Activated CD4-positive, alpha-beta T cell treated with anti-CD3 and anti-CD28 coated beads for 36 hours (primary cell): ENCODE measurements at places on chromosomes 5 and 9. TPM values are rescaled to one million over a fixed set of nuclear protein-coding genes. Genes with fewer than 3 reads are reported as not detected.

The PCDHA6 gene
- not detected for total RNA-seq

The MARCOL gene
- not detected for total RNA-seq

The RGP1 gene
- 14.0 TPM for total RNA-seq

The DMRT2 gene
- total RNA-seq, result not detected

The TBC1D2 gene
- total RNA-seq, result 2.8 TPM

The TERT gene
- 8.5 TPM for total RNA-seq

The OSMR gene
- 0.25 TPM for total RNA-seq

The TLX3 gene
- not detected for total RNA-seq

The IFNK gene
- not detected for total RNA-seq

The COL5A1 gene
- total RNA-seq, result 0.16 TPM

The PHYHD1 gene
- 0.44 TPM for total RNA-seq

The CNTFR gene
- not detected for total RNA-seq

The PCDH12 gene
- 0.80 TPM for total RNA-seq

DNA sequence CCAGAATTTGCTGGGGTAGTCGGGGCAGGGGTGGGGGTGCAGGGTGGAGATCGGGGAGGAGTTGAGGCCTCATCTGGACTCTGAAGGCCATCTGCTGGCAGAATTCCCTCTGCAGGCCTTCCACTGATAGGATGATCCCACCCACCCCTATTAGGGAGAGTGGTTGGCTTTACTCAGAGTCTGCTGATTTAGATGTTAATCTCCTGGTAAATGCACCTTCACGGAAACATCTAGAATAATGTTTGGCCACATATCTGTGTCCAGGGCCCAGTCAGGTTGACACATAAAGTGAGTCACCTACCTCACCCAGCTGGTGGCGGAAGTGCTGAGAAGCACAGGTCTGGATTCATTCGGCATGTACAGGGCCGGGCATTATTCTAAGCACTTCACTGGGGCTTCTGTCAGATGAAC is 50.0 kb downstream of the DAPK1 start:
- no peaks in the 10 kb centered on the region for H3K36me3 ChIP-seq
- no peak for DNase-seq
- H3K4me3 ChIP-seq, result no peak overlapping the region
- H3K27me3 ChIP-seq, result peaks cover 6% of the 10 kb centered on the region
- H3K27ac ChIP-seq, result no peak overlapping the region

- no peaks in the 10 kb centered on the region for H3K36me3 ChIP-seq
- no peak overlapping the region for H3K4me3 ChIP-seq
- H3K27ac ChIP-seq, result no peak overlapping the region
- peaks cover 2% of the 10 kb centered on the region for H3K4me1 ChIP-seq
Measured at GRCh38 chr5:156473269-156473908, 146.4 kb downstream of the SGCD start.

GRCh38 chr5:98401656-98402055 is 371.8 kb upstream of the RGMB start:
- DNase-seq, result no peak
- no peaks in the 10 kb centered on the region for H3K36me3 ChIP-seq
- no peak overlapping the region for H3K4me3 ChIP-seq
- no peaks in the 10 kb centered on the region for H3K27me3 ChIP-seq

DNA sequence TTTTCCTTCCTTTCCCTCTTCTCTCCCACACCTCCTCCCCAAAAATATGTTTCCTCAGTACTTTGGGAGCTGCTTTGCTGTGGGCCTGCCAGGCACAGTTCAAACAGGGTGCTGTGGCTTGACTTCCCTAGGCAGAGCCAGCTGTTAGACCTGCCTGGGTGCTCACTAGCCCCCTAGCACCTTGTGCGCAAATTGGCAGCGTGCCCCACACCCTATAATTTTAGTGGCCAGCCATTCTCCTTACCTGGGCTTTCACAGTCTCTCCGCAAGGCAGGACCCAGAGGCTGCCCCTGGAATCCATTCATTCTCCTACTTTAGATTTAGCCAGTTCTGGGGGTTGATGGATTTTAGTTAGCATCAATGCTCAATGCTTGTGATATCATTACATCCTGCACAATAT is 72.3 kb downstream of the ANGPTL2 start:
- H3K36me3 ChIP-seq, result no peaks in the 10 kb centered on the region
- no peak for DNase-seq
- H3K27ac ChIP-seq, result no peak overlapping the region
- H3K4me3 ChIP-seq, result no peak overlapping the region

DNA sequence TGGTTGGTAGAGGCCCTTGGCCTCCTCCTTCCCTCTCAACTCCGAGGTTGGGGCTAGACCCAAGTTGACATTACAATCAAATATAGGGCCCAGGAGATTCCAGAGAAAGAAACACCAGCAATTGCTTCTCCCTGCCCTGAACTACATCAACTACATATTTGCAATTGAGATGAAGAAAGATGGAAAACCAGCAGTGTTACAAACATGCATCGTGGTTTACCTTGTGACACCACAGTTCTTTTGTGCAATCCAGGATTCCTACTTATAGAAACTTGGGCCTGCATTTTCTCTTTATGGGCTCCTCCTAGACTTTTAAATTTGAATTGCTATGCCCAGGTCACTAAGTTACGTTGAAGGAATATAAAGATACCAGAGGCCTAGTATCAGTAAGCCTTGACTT is 126.7 kb downstream of the DCP2 start:
- H3K4me3 ChIP-seq, result no peak overlapping the region
- no peak overlapping the region for H3K27ac ChIP-seq
- no peaks in the 10 kb centered on the region for H3K36me3 ChIP-seq
- H3K4me1 ChIP-seq, result no peaks in the 10 kb centered on the region
- H3K27me3 ChIP-seq, result no peaks in the 10 kb centered on the region

DNA sequence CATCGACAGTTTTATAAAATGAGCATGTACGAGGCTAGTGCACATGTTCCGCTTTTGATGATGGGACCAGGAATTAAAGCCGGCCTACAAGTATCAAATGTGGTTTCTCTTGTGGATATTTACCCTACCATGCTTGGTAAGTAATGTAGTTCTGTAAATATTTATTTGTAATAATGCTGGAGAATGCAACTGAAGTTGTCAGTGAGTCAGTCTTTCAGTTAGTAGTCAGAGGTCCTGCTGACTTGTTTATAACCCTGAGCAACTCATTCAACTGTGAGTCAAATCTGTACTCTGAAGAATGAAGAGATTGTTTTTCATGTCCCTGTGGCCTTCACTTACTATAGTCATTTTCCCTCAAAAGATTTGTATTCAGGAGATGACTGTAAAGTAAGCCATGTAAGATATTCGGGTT is 28.4 kb upstream of the GPR150 start:
- H3K36me3 ChIP-seq, result peaks cover 7% of the 10 kb centered on the region
- no peak for DNase-seq
- H3K27ac ChIP-seq, result peak overlapping the region; percentile 62
- peaks cover 30% of the 10 kb centered on the region for H3K4me1 ChIP-seq

GRCh38 chr5:159877894-159878448 is 38.3 kb upstream of the ADRA1B start:
- no peak for DNase-seq
- no peak overlapping the region for H3K4me3 ChIP-seq
- H3K36me3 ChIP-seq, result no peaks in the 10 kb centered on the region

- H3K4me3 ChIP-seq, result no peak overlapping the region
- peaks cover 5% of the 10 kb centered on the region for H3K4me1 ChIP-seq
- no peaks in the 10 kb centered on the region for H3K36me3 ChIP-seq
Measured at GRCh38 chr9:129379181-129379836, 201.2 kb upstream of the IER5L start.

- H3K27ac ChIP-seq, result no peak overlapping the region
- H3K36me3 ChIP-seq, result no peaks in the 10 kb centered on the region
- H3K4me1 ChIP-seq, result peaks cover 8% of the 10 kb centered on the region
- no peaks in the 10 kb centered on the region for H3K27me3 ChIP-seq
- DNase-seq, result no peak
Measured at GRCh38 chr5:80921026-80921425, 39.1 kb upstream of the RASGRF2 start.

GRCh38 chr5:74272831-74273451 is 367.6 kb downstream of the ENC1 start:
- H3K27ac ChIP-seq, result no peak overlapping the region
- H3K4me3 ChIP-seq, result no peak overlapping the region
- H3K4me1 ChIP-seq, result no peaks in the 10 kb centered on the region
- DNase-seq, result no peak

GRCh38 chr9:87433853-87434252 is 63.8 kb upstream of the DAPK1 start:
- H3K36me3 ChIP-seq, result no peaks in the 10 kb centered on the region
- DNase-seq, result no peak
- H3K27me3 ChIP-seq, result peaks cover 3% of the 10 kb centered on the region
- no peak overlapping the region for H3K4me3 ChIP-seq

DNA sequence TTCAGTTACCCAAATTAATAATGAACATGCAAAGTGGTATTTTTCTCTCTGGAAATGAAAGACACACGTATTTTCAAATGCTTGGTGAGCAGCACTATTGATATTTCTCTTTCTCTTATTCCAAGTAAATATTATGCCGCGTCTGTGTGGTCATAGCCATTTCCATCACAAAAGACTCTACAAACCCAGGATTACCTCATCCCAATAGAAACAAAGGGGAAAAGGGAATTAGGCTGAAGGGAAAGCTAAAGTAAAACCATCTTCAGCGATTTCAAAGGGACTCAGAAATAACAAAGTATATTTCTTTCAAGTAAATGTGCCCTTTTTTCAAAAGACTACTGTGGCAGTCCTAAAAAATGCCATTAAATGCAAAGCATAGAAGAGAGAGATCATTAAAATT is 62.0 kb upstream of the FST start:
- H3K4me3 ChIP-seq, result no peak overlapping the region
- H3K27ac ChIP-seq, result no peak overlapping the region
- H3K4me1 ChIP-seq, result no peaks in the 10 kb centered on the region
- H3K36me3 ChIP-seq, result no peaks in the 10 kb centered on the region
- no peak for DNase-seq

DNA sequence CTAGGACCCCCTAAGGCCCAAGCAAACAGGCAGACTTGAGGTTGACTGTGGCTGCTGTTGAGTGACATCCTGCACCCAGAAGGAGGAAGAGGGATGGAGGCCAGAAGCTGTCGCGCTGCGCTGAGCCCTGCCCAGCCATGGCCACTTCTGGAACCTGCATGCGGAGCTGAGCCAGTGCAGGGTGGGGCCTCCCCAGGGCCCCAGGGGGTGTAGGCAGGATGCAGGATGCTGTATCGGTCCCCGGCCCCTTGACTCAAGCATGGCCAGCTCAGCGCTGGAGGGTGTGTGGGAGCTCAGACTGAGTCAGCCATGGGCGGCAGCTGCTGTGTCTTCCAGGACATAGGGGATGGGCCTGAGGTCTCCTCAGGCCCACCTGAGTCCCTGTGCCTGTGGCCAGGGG is 26.9 kb downstream of the GLT6D1 start:
- no peaks in the 10 kb centered on the region for H3K36me3 ChIP-seq
- no peak for DNase-seq
- no peaks in the 10 kb centered on the region for H3K4me1 ChIP-seq

GRCh38 chr5:68319706-68320412 is 104.3 kb downstream of the PIK3R1 start:
- no peak overlapping the region for H3K27ac ChIP-seq
- H3K4me1 ChIP-seq, result peaks cover 10% of the 10 kb centered on the region
- no peak for DNase-seq
- H3K4me3 ChIP-seq, result no peak overlapping the region
- no peaks in the 10 kb centered on the region for H3K36me3 ChIP-seq

DNA sequence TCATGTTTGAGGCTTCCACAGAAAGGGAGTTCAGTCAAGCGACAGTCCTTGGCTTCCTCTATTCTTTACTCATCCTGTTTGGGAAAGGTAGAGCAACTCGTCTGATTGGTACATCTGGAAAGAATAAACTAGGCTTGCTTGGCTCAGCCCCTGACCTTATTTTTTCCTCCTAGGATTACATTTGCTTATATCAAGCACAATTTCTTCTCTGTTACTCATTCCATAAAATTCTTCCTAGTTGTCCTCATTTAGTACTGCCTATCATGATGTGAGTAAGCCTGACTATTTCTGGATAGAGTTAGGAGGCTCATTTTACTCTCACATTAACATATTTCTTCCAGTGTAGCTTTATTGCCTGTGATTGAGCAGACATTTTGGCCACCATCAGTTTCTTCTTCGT is 10.9 kb upstream of the CARNMT1 start:
- no peak overlapping the region for H3K27ac ChIP-seq
- no peak overlapping the region for H3K4me3 ChIP-seq
- H3K27me3 ChIP-seq, result peaks cover 3% of the 10 kb centered on the region
- DNase-seq, result no peak
- H3K4me1 ChIP-seq, result peaks cover 5% of the 10 kb centered on the region

GRCh38 chr9:95085036-95085770 is 232.3 kb downstream of the FANCC start:
- no peak overlapping the region for H3K4me3 ChIP-seq
- H3K27ac ChIP-seq, result no peak overlapping the region
- H3K36me3 ChIP-seq, result no peaks in the 10 kb centered on the region
- H3K27me3 ChIP-seq, result no peaks in the 10 kb centered on the region

DNA sequence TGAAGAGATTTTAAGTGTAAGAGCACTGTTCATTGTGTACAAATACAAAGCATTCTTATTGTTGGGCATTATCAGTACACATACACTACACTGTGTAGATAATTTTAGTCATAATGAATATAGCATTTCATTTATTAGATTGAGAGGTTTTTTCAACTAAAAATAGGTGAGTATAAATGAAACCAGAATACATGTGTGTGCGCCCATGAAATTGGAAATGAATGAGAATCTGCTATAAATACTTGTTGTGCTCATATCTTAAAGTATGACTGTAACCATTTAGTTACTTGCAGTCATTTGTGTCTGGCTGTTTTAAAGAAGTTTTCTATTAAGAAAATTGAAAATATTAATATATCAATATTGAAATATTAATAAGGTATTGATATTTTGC is 189.0 kb upstream of the MEF2C start:
- peaks cover 7% of the 10 kb centered on the region for H3K27me3 ChIP-seq
- DNase-seq, result no peak
- no peak overlapping the region for H3K4me3 ChIP-seq
- no peak overlapping the region for H3K27ac ChIP-seq

GRCh38 chr5:133509742-133510079 is 102.6 kb downstream of the FSTL4 start:
- H3K36me3 ChIP-seq, result no peaks in the 10 kb centered on the region
- no peak overlapping the region for H3K27ac ChIP-seq
- H3K4me1 ChIP-seq, result peaks cover 4% of the 10 kb centered on the region
- no peak overlapping the region for H3K4me3 ChIP-seq
- H3K27me3 ChIP-seq, result peaks cover 13% of the 10 kb centered on the region

GRCh38 chr5:86981898-86982297 is 285.8 kb upstream of the RASA1 start:
- no peak overlapping the region for H3K4me3 ChIP-seq
- no peak overlapping the region for H3K27ac ChIP-seq
- no peak for DNase-seq
- H3K36me3 ChIP-seq, result no peaks in the 10 kb centered on the region
- H3K27me3 ChIP-seq, result peaks cover 8% of the 10 kb centered on the region
- no peaks in the 10 kb centered on the region for H3K4me1 ChIP-seq

DNA sequence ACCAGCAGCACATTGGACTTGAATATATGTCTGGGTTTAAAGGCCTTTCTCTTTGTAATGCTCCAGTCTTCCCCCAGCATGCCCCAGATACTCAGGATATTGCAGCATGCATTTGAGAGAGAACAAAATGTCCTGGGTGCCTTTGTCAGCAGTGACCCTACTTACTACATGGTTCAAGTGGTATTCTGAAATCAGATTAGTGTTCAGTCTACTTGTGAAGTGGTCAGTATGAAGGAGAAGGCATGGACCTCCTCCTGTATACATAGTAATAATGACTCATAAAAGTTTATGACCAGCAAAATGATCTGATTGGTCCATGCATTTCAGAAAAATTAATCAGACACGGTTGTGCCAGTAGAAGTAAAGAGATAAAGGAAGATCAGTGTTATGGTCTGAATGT is 25.4 kb downstream of the GPR21 start:
- H3K4me1 ChIP-seq, result peaks cover 3% of the 10 kb centered on the region
- no peaks in the 10 kb centered on the region for H3K27me3 ChIP-seq
- peaks cover 4% of the 10 kb centered on the region for H3K36me3 ChIP-seq
- H3K4me3 ChIP-seq, result no peak overlapping the region
